H9 (cell line): ENCODE measurements at places on chromosomes 11 and 22. TPM values are rescaled to one million over a fixed set of nuclear protein-coding genes. Genes with fewer than 3 reads are reported as not detected.

- H3K4me3 ChIP-seq, result no peak overlapping the region
- H3K27me3 ChIP-seq, result no peaks in the 10 kb centered on the region
- DNase-seq, result no peak
- no peak overlapping the region for H3K27ac ChIP-seq
- peaks cover 58% of the 10 kb centered on the region for H3K36me3 ChIP-seq
These were observed 12.1 kb downstream of the NADSYN1 start for GRCh38 chr11:71465054-71465453.

DNA sequence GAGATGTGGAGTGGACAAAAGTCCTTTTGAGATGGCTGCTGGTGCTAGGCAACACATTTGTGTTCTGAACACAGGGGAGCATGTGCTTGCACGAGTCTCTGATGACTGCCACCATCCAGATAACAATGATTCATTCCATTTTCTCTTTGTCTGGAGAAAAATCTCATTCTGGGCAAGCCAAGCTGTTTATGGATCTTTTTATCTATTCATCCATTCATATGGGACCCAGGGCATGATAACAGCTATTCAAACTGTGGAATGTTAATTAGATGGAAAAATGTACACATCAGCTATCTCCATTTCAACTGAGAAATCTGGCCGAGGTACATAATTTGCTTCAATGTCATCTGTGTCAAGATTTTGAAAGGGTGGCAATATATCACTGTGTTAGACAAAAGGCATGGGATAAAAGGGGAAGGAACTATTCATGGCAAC lies 117.5 kb upstream of the ZBED5 start:
- no peaks in the 10 kb centered on the region for H3K36me3 ChIP-seq
- no peaks in the 10 kb centered on the region for H3K4me1 ChIP-seq
- no peak overlapping the region for H3K27ac ChIP-seq
- H3K27me3 ChIP-seq, result no peaks in the 10 kb centered on the region
- no peak overlapping the region for H3K4me3 ChIP-seq
- no peak for DNase-seq

DNA sequence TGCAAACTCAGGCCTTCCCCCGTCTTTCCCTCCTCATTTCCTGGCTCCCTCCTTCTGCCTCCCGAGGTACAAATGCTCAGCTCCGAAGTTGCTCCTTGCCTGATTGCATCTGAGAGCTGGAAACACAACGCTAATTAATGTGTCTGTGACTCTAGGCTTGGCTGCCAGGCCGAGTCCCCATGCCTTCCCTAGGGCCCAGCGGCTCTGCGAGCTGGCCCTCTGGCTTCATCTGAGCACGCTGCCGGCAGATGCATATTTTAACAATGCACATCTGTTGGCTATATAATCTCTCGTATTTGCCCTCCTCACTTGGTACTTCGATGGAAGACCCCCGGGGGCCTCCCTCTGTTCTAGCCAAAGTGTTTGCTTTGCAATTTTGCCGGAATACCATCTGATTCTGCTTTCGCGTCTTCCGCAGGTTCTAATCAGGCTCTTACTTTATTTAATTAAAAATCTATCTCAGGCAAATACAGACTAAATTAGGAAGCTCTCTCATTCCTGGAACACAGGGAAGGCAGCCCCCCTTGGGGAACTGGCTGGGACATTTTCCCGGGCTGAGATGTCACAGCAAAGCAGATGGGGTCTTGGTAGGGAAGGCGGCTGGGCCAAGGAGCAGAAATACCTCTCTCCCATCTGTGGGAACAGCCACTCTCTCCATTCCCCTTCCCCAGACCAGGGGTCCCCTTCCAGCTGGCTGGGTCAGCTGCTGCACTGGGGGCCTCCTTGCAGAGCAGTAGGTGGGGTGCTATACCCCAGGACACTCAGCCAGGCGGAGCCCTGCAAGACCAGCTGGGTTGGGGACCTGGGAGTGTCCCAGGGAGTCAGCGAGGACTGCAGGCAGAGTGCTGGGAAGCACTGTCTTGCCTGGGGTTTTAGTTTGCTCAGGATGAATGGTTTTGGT lies 162.8 kb downstream of the ST3GAL4 start:
- no peaks in the 10 kb centered on the region for H3K4me1 ChIP-seq
- H3K36me3 ChIP-seq, result no peaks in the 10 kb centered on the region
- H3K27ac ChIP-seq, result no peak overlapping the region
- H3K4me3 ChIP-seq, result no peak overlapping the region
- no peaks in the 10 kb centered on the region for H3K27me3 ChIP-seq
- no peak for DNase-seq

DNA sequence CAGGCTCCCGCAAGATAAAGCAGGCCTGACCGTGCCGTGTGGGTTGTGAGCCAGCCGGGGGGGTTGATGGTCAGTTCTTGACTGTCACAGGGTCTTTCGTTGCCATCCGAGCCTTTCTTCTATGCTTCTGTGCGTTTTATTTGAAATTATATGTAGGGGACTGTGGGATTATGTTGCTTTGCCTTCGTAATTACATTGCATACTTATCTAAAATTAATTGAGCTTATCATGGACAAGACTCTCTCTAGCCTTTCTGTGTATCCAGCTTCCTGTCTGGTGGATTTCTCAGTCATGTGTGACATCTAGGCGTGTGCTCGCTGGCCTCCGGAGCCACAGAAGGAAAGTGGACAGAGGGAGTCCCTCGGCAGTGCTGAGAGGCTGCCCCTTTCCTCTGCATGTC lies 93.2 kb downstream of the TBC1D22A start:
- no peak for DNase-seq
- peaks cover 2% of the 10 kb centered on the region; the same call in 1 of the 2 replicates for H3K4me1 ChIP-seq
- H3K27me3 ChIP-seq, result no peaks in the 10 kb centered on the region
- no peak overlapping the region for H3K4me3 ChIP-seq

Gene NLRP14
- total RNA-seq, result 0.07 TPM in 1 of 2 replicates, not detected in the other
